Stimulated activated CD4-positive, alpha-beta T cell treated with anti-CD3 and anti-CD28 coated beads, Interleukin-1b, Interleukin-23, amount 100 ng/mL, for 1 hour (primary cell): ENCODE measurements at places on chromosomes 3 and 15.

DNA sequence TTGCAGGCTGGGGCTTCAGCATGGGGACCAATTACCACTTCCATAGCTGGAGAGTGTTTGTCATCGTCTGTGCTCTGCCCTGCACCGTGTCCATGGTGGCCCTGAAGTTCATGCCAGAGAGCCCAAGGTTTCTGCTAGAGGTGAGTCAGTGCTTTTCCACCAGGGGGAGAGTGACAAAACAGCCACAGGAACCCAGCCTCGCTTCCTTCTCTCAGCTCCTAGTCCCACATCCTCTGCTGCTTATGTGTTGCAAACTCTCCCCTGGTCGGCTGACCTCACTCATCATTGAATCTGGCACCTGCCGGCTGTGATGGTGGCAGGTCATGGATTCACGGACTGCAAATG, 158.3 kb downstream of the SV2B start:
- no peak for DNase-seq

DNA sequence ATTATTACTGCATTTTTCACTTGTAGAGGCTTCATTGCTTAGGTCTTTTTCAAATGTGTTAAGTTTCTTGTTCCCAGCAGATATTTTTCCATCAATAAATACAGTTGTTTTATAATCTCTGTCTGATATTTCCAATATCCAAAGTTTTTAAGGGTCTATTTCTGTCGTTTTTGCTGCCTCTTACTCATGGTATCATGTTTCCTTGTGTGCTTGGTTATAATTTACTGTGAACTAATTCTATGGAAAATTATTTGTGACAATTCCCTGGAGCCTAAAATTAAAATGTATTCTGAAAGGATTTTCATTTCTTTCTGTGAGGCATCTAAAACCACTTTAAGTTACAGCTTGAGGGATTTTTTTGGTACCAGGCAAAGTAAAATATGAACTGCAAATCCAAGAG, 17.5 kb downstream of the TBC1D5 start:
- DNase-seq: no peak

GRCh38 chr3:120449251-120449650, 1.5 kb downstream of the FSTL1 start:
- DNase-seq: no peak

GRCh38 chr15:55708720-55709119, 34.2 kb downstream of the PRTG start:
- no peak for DNase-seq

DNA sequence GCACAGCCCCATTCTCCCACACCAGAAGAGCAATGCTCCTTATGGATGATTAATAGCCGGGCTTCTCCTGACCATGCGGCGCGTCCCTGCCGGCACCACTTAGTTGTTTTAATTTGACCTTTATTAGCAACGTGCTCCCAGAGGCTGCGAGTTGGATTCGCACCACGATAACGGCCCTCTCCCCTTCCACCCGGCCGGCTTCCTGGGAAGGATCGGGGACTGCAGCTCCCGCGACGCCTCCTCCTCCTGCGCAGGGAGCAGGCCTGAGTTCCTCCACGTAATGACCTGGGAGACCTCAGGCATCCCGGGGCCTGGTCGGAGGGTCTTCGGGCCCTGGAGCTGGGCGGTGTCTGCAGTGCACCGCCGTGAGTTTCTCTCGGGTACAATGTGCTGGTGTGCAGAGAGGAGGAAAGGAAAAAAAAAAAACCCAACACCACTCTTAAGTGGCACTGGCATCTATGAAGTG, 243.3 kb upstream of the TOPAZ1 start:
- DNase-seq: no peak
